ENCODE measurements at places on chromosomes 3 and 15.

DNA sequence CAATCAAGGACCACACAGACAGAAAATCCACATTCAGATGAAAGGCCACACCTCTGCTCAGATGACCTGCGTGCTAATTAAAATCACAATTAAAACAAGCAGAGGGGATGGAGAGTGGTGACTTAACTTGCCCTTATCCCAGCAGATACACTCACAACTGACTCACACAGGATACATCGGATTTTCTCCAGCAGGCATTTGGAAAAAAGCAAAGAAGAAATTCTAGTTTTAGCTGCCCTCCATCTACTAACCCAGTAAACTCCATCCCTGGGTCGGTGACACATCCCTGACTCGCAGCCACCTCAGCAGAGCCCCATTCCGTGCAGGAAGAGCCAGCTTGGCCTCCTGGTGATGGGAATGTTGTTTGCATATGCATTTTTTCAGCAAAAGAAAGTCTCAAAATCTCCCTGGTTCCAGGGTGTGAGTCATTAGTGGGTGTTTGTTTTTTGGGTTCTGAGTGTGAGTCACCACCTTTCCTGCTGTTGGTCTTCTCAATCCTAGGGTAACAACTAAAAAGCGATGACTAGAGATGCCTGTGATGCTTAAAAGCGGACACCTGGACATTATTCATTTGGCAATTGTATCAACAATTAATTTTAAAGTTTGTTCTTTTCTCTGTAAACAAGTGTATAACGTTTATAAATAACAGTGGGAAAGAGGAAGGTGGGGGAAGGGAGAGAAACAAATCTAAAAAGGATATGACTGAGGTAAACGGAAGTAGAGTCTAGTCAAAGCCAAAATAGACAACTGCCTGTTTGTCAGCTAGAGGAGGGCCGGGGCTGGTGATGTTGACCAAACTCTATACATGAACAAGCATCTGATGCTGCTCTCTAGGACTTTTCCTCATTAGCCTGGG is 49.8 kb upstream of the SLC4A7 start:
- DNase-seq, result peak; percentile 38

DNA sequence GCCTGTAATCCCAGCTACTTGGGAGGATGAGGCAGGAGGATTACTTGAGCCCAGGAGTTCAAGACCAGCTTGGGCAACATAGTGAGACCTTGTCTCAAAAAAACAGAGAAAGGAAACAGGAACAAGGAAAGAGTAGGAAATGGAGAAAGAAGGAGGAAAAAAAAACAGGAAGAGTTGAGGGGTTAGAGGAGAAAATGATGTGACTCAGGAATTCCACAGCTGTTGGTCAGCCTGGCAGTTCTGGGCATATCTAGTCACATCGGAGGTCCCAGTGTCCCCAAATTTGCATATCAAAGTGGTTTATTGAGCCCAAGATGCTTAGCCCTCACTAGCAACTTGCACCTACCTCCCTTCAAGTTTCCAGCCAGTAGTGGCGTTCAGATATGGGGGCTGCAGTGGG is 18.8 kb upstream of the JMJD7 start:
- no peak for DNase-seq

DNA sequence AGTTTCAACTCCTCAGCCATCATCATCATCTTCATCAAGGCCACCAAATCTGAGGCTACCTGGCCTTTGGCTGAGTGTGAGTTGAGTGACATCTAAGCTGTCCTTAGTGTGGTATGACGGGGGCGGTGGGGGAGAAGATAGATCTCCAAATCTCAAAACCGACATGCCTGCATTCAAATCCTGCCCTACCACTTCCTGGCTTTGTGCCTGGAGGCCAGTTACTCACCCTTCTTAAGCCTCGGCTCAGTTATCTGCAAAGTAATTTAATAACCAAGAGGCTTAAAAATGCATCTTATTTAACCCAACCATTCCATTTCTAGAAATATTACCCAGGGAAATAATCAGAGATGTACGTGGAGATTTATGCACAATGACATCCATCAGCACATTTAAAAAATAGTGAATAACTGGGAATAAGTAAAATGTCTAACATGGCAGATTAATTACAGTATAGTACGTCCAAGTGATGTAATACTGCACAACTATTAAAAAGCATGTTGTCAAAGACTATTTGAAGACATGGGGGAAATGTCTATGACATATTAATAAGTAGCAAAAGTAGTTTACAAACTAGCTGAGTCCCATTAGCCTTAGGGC is 167.4 kb downstream of the NTRK3 start:
- DNase-seq, result no peak

DNA sequence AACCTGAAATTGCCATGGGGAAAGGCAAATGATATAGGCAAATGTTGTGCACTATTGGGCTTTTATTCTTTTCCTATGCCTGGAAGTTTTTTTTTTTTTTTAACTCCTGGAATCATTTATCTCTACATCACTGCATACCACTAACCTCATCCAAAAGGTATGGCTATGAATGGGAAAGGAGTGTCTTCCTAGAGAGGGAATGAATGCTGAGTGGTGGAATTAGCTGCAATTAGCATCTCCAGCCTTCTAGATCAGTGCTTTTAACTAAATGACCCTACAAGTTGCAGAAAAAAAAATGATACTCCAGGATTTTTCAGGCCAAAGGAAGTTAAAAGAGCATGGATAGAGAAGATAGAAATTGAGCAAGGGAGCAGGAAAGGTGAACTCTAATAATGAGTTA is 429.8 kb upstream of the PDZRN3 start:
- DNase-seq, result no peak

DNA sequence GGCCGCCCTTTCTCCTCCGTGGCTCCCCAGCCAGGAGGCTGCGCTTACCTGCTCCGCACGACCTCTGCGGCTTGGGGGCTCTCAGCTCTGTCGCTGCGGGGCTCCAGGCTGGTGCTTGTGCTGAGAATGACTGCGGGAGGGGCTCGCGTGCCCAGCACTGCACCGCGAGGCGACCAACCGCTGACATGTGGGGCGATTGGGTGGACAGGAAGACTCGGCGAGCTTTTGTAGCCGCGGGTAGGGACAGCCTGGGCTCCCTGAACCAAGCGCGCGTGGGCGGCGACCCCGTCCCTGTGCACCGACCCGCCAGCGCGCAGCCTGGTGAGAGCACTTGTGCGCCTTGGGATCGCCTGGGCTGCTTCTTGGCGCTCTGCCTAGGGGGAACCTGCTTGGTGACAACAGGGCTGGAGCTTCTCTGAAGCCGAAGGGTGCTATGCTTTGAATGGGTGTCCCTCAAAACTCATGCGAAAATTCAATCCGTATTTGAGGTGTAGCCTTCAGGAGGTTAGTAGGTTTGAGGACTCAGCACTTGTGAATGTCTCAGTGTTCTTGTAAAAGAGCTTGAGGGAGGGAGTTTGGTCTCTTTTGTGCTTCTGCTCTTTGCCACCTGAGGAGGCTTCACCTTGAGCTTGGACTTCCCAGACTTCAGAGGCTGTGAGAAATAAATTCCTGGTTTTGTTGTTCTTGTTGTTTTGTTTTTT is 50.4 kb downstream of the IL12A start:
- no peak for DNase-seq

DNA sequence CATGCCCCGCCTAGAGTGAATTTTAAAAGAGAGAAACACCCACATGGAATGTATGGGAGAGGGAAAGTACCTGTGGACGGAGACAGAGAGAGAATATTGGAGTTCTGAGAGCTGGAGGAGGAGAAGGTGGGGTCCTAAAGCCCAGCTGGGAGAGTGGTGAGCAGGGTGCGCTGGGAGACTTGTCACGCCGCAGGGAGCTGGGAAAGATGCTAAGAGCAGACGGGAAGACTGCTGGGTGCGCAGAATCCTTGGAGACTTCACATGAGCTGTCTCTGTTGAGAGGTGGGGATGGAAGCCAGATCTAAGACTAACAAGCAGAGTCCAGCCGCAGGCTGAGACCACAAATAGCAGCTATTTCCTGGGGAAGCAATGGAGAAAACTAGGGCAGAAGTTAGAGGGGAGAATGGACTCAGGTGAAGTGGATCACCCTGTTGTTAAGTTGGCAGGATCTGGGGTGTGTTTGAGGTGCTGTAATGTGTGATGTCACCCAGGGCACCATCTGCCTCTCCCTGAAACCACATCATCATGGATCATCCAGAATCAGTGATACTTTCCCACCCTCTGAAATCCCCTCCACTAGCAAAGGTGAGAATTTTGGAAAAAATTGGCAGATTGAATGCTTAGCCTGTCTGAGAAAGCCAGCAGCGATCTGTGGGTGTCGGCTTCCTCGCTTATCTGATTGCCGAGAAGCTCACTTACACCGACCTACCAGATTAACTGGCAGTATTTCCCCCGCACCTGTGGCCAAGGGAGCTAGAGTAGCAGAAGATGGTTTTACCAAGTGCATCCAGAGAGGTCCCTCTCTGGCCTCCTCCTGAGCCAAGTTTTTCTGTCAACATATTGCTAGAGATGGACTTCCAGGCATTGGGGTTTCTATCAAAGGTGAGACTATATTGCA is 174.8 kb upstream of the BHLHE40 start:
- no peak for DNase-seq

- no peak for DNase-seq
These were observed 604.9 kb upstream of the CFAP20DC start for GRCh38 chr3:59654480-59655417.

DNA sequence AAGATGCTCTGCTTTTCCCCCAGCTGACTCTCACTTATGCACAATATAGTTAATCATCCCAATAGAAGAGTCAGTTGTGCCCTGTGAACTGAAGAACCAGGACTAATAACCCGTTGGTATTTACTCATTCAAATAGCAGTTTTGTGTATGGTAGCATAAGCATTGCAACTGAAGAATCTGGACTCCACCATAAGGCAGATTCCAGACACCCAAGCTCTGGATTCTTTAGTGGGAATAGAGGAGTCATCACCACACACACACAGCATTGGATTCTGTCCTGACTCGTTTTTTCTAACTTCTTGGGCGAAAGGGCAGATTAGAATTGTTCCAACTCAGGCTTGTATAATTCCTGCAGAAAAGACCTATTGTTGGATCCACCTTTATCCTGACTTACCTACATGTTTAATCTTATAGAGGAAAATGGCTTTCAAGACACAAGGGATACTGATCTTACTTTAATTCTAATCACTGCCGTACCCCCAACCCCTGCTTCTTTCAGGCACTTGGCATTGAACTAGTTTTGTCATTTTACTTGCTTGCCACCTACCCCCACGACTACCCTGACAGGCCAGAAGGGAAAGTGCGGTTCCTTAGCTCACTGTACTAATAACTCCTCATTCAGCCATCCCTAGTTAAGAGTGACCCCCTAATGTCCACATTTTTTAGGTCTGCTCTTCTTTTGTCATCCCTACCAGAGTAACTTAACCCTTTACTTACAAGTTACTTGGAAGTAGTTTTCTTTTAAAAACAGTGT is 42.3 kb downstream of the NKIRAS1 start:
- DNase-seq, result no peak

GRCh38 chr15:85440451-85440850 is 60.0 kb downstream of the AKAP13 start:
- DNase-seq, result no peak

- no peak for DNase-seq
These were observed 36.0 kb upstream of the CMTM8 start for GRCh38 chr3:32202496-32202895.

- no peak for DNase-seq
These were observed 195.8 kb downstream of the MTHFS start for GRCh38 chr15:79700951-79701480.

DNA sequence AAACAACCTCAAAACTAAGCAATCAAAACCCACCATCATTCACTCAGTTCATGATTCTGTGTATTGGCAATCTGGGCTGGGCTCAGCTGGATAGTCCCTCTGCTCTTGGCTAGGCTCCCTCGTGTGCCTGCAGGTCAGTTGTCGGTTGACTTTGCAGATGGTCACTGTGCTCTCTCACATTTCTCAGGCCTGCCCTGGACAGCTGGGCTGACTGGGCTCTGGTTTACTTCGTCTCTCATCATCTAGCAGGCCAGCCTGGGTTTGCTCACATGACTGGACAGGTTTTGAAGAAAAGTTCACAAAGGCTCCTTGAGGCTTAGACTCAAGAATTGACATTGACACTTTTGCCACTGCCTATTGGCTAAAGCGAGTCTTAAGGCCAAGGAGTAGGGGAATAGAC is 105.0 kb upstream of the CTNNB1 start:
- DNase-seq, result no peak

GRCh38 chr3:126935756-126936509 is 47.0 kb upstream of the PLXNA1 start:
- no peak for DNase-seq

GRCh38 chr3:102619361-102619760 is 184.5 kb downstream of the ZPLD1 start:
- DNase-seq, result no peak

- no peak for DNase-seq
These were observed 474.1 kb downstream of the FOXP1 start for GRCh38 chr3:71109241-71109976.

GRCh38 chr3:11230125-11230524 is 42.1 kb upstream of the ATG7 start:
- DNase-seq, result no peak

- DNase-seq, result no peak
These were observed 2.9 kb downstream of the NR2F2 start for GRCh38 chr15:96333131-96334016.

- DNase-seq, result no peak
These were observed 9.7 kb downstream of the SLC12A6 start for GRCh38 chr15:34327906-34328305.
